ENCODE measurements at places on chromosomes 2 and 18.

GRCh38 chr2:46230677-46231425, 66.4 kb upstream of the EPAS1 start:
- DNase-seq, result no peak

GRCh38 chr18:72867746-72868584, at the start of gene NETO1:
Gene NETO1, minus strand, starts transcription at chr18:72867987. Its CDS starts 696 bp downstream, at chr18:72867291.
- no peak for DNase-seq

DNA sequence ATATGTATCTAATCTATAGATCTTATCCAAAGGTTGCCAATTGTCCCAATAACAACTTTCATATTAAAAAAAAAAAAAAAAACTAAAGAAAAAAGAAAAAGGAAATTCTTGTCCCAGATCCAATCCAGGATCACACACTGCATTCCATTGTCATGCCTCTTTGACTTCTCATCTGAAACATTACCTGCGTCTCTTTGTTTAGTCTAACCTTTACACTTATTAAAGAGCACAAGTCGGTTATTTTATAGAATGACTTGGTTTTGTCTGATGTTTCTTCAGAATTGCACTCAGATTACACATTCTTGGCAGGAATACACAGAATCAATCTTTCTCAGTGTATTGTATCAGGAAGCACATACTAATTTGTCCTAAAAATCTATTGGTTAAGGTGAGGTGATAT, 392.5 kb upstream of the KLHL29 start:
- DNase-seq, result no peak

DNA sequence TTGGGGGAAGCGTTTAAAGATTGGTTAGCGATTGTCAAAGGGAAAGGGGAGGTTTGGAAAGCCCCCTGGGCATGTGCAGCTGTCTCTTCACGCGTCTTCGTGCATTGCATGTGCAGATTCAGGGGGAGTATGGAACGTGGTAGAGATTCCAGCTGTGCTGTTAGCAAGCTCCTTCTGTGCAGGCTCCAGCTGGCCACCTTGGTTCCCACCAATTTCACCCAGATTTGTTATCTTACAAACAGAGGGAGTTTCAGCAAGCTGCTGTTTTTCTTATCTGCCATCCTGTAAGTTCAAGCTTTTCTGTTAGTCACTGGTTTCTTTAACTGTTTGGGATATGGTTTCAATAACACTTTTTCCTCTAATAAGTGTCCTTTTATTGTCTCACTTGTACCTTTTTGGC, 30.4 kb downstream of the FARP2 start:
- DNase-seq, result no peak

- no peak for DNase-seq
Measured at GRCh38 chr2:38146907-38147307, 71.0 kb upstream of the CYP1B1 start.

Data from effector CD4-positive, alpha-beta T cell (primary cell).